Fibroblast of skin of left quadriceps (primary cell): ENCODE measurements at places on chromosomes 11 and 22.
A peak's percentile ranks its signal among the peaks of the same experiment; 100 is the strongest.

- DNase-seq = no peak
These were observed 48.4 kb downstream of the CD6 start for GRCh38 chr11:61019832-61020405.

GRCh38 chr22:22896601-22897000 is 9.0 kb downstream of the IGLL5 start:
- no peak for DNase-seq

GRCh38 chr11:46391578-46392420 is at the start of gene CHRM4:
Gene CHRM4 (minus strand): TSS chr11:46391776. CDS start chr11:46386557, 5,219 bp downstream.
- DNase-seq = no peak

DNA sequence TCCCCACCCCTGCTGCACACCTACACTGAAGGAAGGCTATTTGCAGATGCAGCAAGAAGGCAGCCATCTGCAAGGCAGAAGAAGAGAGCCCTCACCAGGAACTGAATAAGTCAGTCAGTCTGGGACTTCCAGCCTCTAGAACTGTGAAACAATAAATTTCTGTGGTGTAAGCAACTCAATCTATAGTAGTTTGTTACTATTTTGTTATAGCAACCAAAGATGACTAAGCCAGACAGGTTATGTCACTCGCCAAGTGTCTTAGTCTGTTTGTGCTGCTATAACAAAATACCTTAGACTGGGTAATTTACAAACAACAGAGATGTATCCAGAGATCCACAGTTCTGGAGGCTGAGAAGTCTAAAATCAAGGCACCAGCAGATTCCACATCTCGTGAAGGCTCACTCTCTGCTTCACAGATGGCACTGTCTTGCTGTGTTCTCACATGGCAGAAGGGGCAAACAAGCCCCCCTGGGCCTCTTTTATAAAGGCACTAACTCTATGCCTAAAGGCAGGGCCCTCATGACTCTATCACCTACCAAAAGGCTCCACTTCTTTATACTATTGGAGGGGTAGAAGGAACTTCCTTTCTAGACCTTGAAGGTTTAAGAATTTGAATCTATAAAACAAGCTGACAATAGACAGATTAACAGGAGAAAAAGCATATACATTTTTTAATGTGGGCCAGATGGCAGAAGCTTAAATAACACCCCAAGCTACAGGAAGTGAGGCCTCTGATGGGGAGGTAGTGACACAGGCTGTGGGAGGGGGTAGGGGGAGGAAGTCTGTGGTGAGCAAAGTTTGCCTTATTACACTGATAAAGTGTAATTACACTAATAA is 12.3 kb downstream of the APOL6 start:
- no peak for DNase-seq

DNA sequence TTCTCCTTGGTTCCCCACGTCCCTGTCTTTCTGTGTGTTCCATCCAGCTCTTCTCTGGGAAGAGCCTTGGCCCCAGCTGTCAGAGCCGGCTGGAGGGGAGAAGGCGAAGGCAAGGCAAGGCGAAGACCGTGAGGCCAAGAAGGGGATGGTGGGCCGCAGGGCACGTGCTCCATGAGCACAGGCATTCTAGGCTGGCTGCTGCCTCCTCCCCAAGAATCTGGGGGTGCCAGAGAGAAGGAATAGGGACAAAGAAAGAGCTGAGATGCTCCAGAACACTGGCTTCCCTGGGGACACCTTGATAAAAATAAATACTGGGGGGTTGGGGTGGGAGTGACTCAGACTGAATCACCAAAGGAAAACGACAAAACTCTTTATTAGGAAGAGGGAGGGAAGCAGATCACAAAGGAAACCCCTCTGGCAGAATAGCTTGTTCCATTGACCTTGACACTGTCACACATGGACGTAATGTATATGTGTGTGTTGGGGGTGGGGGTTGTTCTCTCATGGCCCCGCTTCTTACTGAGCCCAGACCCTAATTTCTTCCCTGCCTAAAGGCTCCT is 52.5 kb downstream of the NECTIN1 start:
- no peak for DNase-seq

GRCh38 chr22:43257549-43257948 is 70.6 kb upstream of the TTLL12 start:
- DNase-seq = no peak

- no peak for DNase-seq
These were observed 27.7 kb downstream of the OR6Q1 start for GRCh38 chr11:58058276-58059006.

- no peak for DNase-seq
These were observed 15.3 kb downstream of the BPIFC start for GRCh38 chr22:32448980-32449379.

DNA sequence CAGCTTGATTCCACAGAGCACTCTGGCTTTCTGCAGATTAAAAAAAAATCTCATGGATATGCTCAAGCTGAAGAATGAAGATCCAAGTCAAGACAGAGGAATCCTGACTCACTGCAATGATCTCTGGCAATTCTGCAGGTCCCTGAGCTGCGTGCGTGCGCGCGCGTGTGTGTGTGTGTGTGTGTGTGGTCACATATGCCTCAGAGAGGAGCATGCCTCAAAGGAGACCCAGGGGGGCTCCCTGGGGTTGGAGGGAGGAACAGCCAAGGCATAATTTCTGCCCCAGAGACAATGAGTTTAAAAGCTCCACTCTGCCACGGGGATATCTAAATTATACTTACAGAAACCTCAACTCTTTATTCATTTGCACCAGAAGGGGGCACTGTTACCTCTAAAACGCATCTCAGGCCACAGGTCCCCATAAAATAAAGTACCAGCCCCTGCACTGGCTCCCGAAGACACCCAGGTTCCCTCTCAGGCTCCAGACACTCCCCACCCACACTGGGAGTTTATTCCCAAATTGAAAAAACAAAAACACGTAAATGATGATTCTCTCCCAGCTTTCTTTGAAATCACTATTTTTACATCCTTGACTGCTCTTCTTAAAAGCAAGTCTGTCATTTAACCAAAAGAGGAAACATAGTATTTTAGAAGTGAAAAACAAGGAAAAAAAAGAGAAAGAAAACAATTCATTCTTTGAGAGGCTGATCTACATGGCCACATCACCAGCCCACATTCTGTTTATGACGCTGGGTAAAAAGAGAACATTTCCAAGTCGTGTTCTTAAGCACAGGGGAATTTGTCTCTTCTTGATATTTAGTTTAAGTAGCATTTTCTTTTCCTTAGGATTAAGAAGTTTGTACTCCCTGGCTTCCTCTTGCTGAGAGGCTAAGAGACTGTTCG is 401.0 kb downstream of the LARGE1 start:
- DNase-seq = peak; percentile 33

GRCh38 chr11:102985850-102986249 is 30.3 kb upstream of the MMP13 start:
- DNase-seq = no peak

GRCh38 chr11:127620671-127621070 is 620.1 kb upstream of the KIRREL3 start:
- no peak for DNase-seq

- DNase-seq = peak; percentile 56
These were observed 494.6 kb upstream of the LRRC4C start for GRCh38 chr11:41954034-41954433.

GRCh38 chr11:102464859-102465500 is 12.4 kb upstream of the TMEM123 start:
- no peak for DNase-seq

- peak; percentile 0 for DNase-seq
These were observed 5.3 kb upstream of the OR52M1 start for GRCh38 chr11:4539603-4540219.

DNA sequence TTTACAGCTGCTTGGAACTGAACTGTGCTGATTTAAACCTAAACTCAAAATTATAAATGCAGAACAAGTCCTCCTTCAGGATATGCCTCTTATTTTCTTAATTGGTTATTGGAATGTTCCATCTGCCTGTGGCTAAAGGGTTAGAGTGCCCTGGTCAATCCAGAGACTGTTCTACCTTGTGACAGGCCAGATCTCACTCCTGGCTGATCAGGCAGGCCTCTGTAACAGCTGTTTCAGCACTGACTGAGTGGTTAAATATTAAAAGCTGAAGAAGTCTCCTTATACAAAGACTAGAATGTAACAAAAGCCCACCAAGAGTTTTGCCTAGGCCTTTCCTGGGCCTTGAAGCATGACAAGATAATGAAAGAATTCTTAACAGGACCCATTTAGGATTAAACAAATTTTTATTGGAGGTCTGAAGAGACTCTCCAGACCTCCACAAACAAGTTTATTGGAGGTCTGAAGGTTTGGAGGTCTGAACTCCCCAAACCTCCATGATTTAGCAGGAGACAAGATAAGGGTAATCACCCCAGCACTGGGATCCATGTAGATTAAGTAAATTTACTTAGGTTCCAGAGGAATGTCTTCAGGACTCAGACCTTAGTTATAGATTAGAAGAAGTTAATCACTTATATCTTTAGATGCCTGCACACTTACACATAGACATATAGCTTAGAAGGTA is 35.8 kb downstream of the TMPRSS5 start:
- no peak for DNase-seq

DNA sequence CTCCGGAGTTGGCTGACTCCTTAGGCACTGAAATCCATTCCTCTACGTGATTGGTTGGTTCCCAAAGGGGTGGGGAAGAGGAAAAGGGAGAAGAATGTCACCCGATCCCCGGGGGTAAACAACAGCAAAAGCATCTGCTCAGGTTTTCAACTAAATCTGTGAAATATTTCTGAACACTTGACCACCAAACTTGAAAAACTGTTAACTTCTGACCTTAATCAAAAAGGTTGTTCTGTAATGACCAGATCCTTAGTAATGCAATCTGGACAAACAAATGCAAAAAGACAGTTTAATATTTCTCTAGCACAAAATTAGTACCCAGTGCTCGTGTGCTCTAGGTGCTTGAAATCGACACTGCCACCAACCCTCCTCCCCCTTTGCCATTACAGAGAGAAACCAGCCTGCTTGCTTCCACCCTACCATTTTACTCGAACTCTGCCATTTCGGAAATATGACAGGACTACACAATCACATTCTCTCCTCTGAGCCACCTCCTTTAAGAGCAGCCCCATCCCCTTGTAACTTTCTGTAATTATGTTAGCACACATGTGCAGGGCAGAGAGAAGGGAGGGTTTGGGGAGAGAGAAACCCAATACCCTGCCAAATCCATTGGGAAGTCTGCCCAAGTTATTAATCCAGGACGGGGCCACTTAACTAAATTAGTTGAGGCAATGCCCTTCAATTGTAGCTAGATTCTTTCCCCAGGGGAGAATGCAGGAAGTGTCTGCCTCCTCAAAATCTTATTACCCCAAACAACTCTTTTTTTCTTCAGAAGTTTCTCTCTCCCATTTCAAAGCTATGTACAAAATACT is 113.8 kb downstream of the RBFOX2 start:
- DNase-seq = peak; percentile 81

GRCh38 chr22:38949889-38950405 is 7.5 kb upstream of the APOBEC3A start:
- no peak for DNase-seq

- DNase-seq = no peak
These were observed 47.8 kb downstream of the PAX6 start for GRCh38 chr11:31763296-31763695.

- DNase-seq = no peak
These were observed 5.5 kb downstream of the SLC35F2 start for GRCh38 chr11:107853070-107853469.

DNA sequence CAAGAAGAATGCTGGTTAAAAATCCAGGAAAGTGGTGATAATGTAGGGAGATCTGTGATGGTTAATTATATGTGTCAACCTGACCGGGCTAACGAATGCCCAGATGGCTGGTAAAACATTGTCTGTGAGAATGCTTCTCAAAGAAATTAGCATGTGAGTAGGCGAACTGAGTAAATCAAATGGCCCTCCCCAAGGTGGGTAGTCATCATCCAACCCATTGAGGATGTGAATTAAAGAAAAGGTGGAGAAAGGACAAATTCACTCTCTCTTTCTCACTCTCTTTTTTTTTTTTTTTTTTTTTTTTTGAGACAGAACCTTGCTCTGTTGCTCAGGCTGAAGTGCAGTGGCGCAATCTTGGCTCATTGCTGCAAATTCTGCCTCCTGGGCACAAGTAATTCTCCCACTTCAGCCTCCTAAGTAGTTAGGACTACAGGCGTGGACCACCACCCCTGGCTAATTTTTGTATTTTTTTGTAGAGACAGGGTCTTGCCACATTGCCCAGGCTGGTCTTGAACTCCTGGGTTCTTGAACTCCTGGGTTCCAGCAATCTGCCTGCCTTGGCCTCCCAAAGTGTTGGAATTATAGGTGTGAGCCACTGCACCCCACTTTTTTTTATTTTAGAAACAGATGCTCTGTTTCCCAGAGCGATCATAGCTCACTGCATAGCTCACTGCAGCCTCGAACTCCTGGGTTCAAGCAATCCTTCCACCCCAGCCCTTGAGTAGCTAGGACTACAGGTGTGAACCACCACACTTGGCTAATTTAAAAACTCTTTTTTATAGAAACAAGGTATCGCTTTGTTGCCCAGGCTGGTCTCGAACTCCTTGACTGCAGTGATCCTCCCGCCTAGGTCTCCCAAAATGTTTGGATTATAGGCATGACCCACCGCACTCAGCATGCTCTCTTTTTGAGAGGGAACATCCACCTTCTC is 22.0 kb upstream of the P2RY6 start:
- DNase-seq = no peak

DNA sequence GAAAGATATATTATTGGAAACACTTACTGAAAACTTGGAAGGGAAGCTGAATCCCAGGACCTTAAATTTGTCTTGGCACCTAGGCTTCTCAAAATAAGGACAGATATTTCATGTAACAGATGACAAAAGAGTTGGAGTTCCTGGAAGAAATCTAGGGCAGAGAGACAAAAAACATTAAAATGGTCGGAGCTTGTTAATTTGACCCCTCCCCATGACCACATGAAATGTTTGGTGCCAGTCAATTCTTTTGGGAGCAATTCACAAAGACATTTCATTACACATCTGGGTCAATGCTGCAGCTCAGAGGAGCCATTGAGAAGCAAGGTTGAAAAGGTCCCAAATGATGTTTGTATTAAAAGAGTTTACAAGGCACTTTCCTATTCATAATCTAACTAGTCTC is 162.0 kb upstream of the GUCY1A2 start:
- no peak for DNase-seq

DNA sequence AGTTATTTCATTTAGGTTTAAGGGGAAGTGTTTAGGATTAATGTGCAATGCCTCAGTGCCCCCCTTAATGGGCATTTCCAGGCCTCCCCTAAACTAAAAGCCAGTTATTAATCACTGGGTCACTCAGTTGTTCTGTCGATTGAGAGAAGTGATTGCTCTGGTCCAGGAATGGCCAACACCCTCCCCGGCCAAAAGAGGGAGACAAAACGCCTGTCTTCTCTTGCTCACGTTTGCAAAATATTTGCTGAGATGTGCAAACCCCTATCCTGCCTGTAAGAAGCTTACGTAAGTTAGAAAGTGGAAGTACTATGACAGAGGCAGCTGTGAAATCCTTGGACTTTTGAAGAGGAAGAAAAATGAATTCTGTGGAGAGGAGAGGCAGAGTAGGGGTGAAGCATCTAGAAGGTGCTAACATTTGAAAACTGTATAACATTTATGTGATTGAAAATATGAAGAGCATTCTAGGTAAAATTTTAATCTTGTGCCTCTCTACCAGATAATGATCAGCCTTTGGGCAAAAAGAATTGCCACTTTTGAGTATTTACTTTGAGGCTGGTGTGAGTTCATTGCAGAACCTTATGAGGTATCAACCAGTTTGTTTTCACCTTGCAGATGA is 37.7 kb downstream of the NTM start:
- DNase-seq = peak; percentile 16
